Activated CD4-positive, alpha-beta T cell treated with anti-CD3 and anti-CD28 coated beads, Interleukin-2, amount 10 ng/mL, durations not matched to agents 24 days and 14 days (primary cell): ENCODE measurements at places on chromosomes 1 and 21. TPM values are rescaled to one million over a fixed set of nuclear protein-coding genes. Genes with fewer than 3 reads are reported as not detected.

Gene ZMYND12
- total RNA-seq, result 0.12 TPM in 1 of 2 replicates, not detected in the other

Gene AZIN2
- total RNA-seq, result 1.3 and 1.4 TPM in 2 replicates

Gene SYPL2
- total RNA-seq, result 0.07 TPM in 1 of 2 replicates, not detected in the other

Gene BRDT
- not detected in 2 replicates for total RNA-seq

Gene A3GALT2
- not detected in 2 replicates for total RNA-seq

DNA sequence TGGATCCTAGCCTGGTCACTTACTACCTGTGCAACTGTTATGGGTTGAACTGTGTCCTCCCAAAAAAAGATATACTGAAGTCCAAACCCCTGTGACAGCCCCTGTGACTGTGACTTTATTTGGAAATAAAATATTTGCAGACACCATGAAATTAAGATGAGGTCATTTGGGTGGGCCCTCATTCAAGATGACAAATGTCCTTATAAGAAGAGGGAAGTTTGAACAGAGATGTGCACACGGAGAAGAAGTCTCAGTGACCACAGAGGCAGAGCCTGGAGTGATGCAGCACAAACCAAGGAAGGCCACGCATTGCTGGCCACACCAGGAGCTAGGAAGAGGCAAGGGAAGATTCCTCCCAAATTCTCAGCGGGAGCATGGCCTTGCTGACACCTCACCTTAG, 249.7 kb upstream of the RUNX1 start:
- DNase-seq, result no peak

DNA sequence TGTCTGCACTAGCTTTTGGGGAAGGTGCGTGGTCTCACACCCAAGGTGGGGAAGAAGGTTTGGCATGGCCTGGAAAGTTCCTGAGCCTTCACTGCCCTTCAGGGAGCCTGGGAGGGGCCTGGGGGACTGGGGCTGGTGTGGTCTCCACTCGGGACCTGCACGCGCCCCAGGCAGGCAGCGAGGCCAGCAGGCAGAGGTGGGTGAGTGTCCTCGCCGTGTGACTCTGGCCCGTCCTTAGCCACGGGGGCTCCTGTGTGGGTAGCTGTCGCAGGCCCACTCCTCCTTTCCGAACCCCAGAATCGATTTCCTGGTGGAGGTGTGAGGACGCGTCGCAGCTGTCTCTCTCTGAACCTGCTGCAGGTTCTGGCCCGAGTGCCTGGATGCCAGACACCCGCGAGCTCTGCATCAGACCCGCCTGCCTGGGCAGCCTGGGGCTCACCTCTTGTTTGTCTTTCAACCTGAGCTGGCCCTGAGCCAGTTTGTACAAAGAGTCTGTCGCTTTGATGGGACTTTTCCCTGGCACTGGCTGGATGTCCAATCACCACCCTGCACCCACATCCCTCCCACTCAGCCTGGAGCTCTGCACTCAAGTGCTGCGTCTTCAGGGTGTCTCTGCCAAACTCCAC, 36.0 kb upstream of the SLC19A1 start:
- no peak for DNase-seq

Gene SV2A
- 18.0 and 18.9 TPM in 2 replicates for total RNA-seq

GRCh38 chr1:226982451-226983177, 42.5 kb downstream of the COQ8A start:
- DNase-seq, result no peak

Gene FMO4
- 1.0 and 1.8 TPM in 2 replicates for total RNA-seq

Gene HES2
- total RNA-seq, result 0.19 and 0.26 TPM in 2 replicates

- DNase-seq, result peak; percentile 69
These were observed 19.8 kb downstream of the ATP6V1G3 start for GRCh38 chr1:198520524-198521254.

- DNase-seq, result peak; percentile 49
These were observed 162.3 kb downstream of the ZNF281 start for GRCh38 chr1:200247518-200247917.

DNA sequence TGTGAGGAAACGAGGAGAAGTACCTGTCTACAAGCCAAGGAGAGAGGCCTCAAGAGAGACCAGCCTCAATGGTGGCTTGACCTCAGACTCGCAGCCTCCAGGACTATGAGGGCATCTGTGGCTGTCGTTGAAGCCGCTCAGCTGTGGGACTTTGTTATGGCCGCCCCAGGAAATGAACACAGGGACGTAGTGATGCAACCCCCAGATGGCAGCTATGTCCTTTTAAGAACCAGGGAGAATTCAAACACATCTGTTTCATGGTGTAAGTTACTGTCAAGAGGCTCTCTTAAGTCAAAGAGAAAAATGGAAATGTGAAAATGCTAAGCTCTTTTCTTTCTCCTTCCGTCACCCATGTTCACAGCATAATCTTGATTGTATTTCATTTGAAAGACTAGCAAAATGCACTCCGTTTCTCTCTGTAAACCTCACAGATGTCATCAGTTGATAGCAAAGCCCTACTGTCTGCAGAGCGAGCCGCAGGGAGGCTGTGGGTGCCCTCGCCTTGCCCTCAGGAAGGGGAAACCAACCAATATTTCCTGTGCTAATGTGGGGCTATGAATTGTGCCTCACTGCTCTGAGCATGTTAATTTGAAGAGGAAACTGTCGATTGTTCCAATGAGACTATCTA, 21.3 kb downstream of the UBASH3A start:
- peak; percentile 93 for DNase-seq

GRCh38 chr1:219744652-219745469, 132.0 kb upstream of the ZC3H11B start:
- DNase-seq, result peak; percentile 3

Gene CDK18
- 0.23 and 1.2 TPM in 2 replicates for total RNA-seq

- no peak for DNase-seq
These were observed 20.3 kb upstream of the TXLNA start for GRCh38 chr1:32159189-32159588.

DNA sequence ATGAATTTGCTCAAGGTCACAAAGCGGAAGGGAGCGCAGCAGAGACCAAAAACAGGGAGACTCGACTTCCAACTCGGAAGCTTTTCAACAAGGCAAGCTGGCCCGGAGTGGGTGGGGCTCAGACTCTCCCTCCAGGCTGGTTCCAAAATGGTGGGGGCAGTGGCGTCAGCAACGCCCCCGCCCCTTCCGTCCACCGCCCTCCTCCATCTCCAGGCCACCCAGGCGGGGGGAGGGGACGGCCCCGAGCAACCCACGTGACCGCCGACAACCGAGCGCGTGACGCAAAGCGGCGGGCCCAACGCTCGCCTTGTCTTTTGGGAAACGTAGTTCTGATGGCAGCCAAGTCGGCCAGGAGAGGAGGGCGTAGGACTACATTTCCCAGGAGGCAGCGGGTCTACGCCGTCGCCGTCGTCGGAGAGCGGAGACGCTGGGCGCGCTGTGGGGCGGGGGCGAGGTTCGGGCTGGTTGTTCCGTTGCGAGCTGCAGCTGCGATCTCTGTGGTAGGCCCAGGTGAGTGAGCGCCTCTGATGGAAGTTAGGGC, at the start of gene THRAP3:
TSS of gene THRAP3 (plus strand) at position 448 of the 541 bp plus-strand sequence. CDS start 58,121 bp downstream, outside the sequence.
- peak; percentile 100 for DNase-seq

Gene F5
- 46.3 and 51.3 TPM in 2 replicates for total RNA-seq

Gene ZNF683
- not detected in 2 replicates for total RNA-seq

DNA sequence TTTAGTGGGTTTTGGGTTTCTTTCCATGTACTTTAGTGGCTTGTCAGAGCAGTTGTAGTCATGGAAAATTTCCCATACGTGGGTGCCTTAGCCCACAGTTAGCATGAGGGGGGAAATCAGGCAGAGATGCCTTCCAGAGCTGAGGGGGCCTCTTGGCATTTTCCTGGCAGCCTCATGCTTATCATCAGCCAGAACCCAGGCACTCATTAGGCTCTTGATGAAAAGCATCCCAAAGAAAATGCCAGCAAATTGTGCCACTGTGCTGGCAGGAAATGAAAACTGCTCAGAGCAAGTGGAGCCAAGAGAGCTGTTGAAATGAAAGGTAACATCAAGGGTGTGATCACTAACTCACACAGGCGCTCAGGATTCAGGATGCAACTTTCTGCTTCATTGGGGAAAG, 128.0 kb downstream of the TNNI3K start:
- DNase-seq, result no peak

Gene PIGR
- 0.07 TPM in 1 of 2 replicates, not detected in the other for total RNA-seq

DNA sequence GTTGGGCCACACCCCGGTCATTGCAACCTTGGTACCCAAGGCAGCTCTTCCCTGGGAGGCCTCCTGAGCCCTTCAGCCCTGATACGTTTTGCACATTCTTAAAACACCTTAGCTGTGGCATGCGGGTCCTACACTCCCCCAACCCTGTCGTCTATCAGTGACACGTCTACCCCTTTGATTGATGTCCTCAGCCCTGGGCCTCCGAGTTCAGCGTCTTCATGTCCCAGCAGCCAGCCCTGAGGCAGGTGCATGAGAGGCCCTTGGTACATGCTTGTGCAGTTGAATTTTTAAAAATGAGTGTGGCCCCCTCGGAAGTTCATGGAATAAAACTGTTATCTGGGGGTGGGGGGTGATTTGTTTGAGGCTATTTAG, 38.9 kb upstream of the ADARB1 start:
- DNase-seq, result no peak

GRCh38 chr1:61993331-61993961, 201.2 kb upstream of the L1TD1 start:
- DNase-seq, result no peak

Gene YBEY
- 16.2 and 18.2 TPM in 2 replicates for total RNA-seq

- peak; percentile 17 for DNase-seq
These were observed 32.0 kb upstream of the C1orf185 start for GRCh38 chr1:51070011-51070410.

- DNase-seq, result peak; percentile 72
These were observed 1.7 kb downstream of the PTP4A2 start for GRCh38 chr1:31936278-31936980.

DNA sequence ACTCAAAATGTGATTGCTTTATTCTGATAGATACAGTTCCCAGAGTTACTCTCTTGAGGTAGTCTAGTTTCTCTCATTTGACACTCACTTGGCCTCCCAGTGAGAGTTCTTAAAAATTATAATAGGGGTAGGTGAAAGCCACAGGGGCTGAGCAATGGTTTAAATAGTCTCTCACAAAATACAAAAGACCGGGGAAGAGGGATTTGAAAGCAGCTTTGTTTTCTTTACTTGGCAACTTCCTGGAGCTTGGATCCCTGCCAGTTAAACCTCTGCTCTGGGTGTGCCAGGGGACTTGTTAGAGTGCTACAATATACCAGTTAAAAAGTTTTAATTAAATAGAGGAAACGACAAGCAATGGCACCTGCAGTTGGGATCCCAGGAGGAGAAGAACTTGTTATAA, 31.7 kb downstream of the OR13G1 start:
- no peak for DNase-seq

DNA sequence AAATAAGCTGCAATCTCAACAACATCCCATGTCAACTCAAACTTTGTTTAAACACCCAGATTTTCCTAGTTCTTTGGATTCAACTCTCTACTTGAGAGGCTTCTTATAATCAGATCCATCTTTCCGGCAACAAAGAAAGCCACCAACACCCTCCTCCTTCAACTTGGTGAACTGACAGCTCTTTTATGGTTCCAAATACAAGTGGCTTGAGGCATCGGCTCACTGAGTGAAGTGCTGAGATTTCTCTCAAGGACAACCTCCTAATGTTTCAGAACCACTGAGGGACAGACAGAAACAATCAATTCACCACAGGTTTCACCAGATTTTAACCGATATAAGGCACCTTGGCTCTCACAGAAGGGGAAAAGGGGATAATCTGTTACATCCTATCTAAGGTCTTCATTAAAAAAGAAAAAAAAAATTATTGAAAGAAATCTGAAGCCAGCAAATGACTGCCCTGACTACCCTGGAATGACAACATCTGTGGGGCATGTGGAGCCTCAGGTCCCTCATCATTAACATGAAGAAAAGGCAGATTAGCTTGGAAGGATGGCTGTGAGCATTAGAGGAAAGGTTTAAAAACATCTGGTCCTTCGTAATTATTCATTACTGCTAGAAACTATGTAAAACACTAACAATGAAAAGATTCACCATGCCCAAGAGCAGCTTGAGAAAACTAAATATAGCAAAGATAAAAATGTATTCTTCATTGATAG, 50.9 kb downstream of the PTPN14 start:
- no peak for DNase-seq

Gene RNF187
- 148 and 150 TPM in 2 replicates for total RNA-seq
